LoVo (cell line): ENCODE measurements at places on chromosomes 13 and 19.

DNA sequence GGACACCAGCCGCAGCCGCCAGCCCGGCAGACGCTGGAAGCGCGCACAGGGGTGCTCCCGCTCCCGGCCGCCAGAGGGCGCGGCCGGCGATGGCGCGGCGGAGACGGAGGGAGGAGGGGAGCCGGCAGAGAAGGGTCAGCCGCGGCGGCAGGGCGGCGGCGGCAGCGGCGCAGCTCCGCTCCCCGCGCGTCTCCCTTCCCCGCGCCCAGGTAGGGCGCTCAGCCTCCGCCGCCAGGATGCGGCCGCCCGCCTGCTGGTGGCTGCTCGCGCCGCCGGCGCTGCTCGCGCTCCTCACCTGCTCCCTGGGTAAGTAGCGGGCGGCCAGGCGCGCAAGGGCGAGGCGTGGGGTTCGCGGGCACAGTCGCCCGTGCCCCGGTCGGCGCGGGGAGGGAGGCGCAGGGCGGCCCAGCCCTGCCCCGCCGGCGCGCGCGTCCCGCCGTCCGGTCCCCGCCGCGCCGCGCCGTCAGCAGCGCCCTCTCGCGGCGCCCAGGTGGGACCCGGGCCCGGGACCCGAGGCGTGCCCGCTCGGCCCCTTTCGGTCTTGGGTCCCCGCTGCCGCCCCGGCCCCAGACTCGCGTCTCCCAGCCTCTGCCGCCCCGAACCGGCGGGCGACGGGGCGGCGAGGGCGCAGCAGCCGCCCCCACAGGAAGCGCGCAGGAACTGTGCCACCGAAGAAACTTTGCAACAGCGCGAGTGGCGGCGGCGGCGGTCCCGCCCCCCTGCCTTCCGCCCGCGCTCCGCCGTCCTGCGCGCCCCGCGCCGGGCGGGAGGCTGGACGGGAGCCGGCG is at the start of gene B3GLCT:
TSS of gene B3GLCT (plus strand) at position 127 of the 788 bp plus-strand sequence. CDS start at position 237, 110 bp downstream.
- peak; percentile 86 for DNase-seq

DNA sequence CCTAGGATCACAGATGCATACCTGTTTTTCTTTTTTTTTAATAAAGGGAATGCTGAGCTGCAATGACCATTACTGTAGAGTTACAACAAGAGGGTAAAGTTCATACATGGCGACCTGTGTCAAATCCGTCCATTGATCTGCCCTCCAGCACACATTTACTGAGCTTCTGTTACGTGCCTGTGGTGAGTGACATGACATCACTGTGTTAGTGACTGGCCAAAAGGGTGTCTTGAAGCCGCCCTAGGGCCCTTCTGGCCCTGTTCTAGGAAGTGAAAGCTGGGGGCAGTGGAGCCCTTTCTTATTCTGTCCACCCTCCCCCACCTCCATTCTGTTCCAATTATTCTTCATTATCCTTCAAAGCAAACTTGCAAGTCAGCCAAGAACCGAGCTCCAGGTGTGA is 66.3 kb downstream of the ZIC5 start:
- no peak for DNase-seq

- no peak for DNase-seq
Observed at GRCh38 chr19:37983916-37984315, 76.9 kb downstream of the SIPA1L3 start.

DNA sequence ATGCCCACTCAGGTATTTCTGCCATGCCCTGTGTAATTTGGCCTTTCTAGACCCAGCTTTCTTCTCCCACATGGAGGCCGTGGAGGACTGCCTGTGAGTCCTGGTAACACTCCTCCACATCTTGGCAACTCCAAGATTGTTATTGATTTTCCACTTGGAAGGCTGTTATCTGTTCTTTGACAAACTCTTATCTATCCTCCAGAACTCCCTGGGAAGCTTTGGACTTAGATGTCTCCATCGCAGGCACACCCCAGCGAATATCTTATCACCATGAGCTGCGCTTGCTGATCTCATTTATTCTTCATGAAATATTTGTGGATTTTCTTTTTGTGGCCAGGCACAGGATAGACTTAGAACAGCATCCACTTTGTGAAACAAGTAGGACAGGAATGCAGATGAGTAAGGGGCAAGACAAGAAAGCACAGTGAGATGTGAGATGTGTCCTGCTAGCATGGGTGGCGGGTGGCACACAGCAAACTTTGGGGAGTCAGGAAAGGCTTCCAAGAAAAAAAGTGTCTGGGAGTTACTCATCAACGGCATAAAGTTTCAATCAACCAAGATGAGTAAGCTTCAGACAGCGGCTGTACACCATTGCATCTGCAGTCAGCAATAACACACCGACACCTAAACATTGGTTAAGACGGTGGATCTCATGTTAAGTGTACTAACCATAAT is 84.5 kb upstream of the IRS2 start:
- no peak for DNase-seq

DNA sequence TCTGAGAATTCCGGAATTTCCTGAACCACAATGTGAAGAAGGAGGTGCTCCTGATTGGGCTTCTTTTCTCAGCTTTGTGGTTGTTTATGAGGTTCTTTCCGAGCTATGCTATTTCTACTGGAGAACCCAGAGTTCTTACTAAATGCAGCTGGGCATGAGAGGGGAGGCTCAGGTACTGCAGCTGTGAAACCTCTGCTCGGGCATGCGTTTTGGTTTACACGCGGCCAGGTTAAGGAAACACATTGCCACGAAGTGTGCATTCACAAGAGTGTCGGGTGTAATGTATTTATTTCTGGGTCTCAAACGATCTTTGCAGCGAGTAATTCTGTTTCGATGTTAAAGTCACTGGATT is 661 bp upstream of the MIR17HG start:
- peak; percentile 4 for DNase-seq

DNA sequence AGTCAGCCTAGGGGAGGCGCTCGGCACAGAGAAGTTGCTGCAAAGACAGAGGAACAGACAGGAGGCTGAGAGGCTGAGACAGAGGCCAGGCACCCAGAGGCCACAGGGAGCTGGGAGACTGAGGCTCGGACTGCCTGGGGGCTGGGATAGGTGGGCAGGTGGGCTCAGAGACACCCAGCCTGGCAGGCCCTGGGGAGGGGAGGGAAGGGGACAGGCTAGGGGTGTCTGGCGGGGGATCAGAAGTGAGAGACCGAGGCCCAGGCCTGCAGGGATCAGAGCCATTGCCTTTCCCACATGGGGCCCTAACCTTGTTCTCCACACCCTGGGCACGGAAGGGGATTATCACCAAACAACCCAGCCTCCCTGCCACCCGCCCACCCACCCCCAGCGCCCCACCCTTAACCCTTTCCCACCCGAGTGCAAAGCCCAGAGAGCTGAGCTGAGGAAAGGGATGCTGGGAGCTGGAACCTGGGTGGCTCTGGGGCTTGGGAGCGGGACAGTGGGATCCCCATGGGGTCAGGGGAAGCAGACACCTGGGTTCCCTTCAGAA is 1.3 kb downstream of the NTN5 start:
- no peak for DNase-seq

DNA sequence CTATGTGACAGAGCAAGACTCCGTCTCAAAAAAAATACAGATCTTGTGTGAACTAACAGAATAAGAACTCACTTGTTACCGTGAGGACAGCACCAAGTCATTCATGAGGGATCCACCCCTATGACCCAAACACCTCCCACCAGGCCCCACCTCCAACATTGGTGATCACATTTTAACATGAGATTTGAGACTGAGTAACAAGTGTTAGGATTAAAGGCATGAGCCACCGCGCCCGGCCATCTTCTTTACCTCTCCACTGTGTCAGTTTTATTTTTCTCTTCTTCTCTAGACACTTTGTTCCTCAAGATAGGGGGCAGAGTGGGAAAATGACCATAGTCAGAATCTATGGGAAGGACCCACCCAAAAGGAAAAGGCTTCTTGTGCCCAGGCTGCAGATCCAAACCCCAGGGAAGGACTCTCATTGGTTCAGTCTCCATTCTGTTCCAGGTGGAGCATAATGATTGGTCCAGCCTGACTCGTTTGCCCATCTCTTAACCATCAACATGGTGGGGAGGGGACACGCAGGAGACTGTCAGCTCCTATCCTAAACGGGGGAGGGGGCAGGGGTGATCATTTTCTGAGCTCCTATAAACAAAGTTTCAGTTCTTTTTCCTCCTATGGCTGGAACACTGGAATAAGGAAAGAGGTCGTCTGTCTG is 1.3 kb upstream of the CALM3 start:
- DNase-seq, result no peak

GRCh38 chr19:41350735-41351338 is 2.9 kb downstream of the TGFB1 start:
- DNase-seq, result no peak

DNA sequence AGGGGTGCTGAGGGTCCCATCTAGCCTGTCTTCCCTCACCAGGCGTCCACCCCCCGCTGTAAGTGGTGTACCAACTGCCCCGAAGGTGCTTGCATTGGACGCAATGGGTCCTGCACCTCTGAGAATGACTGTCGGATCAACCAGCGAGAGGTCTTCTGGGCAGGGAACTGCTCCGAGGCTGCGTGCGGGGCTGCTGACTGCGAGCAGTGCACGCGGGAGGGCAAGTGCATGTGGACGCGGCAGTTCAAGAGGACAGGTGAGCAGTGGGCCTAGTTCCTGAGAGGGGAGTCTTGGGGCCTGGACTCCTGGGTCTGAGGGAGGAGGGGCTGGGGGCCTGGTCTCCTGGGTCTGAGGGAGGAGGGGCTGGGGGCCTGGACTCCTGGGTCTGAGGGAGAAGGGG is 27.8 kb downstream of the CNFN start:
- no peak for DNase-seq

DNA sequence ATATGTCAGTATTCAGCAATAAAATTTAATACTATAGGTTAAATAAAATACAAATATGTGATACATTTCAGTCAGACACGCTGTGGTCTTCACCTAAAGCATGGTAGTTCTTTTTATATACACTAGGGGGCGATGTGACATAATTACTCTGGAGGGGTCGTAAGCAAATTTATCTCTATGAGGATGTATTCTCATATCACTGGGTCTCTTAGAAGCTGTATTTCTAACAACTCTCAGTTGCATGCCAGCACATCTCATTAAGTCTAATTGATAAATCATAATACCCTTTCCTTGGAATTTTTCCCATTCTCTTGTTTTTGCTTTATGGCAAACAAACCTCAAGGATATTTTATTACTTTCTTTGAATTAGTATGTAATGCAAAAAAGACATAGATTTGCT is 3.9 kb upstream of the PCDH17 start:
- peak; percentile 12 for DNase-seq

DNA sequence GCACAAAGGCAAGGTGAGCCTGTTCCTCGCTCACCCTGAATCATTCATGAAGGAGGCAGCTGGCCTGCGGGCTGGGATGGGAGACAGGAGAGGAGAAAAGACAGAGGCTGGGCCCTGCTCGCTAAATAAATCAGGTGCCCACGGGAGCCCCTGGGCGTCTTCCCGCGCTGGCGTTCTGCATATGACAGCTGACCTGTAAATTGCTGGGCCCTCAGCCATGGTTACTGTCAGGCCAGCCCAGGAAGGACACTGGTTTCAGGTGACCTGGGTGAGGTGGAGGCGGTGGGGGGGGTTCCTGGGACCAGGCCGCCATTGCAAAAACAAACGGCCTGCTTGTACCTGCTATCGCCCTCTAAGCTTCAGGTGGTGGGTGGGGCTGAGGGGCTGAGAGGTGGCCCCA is 3.4 kb upstream of the PTBP1 start:
- no peak for DNase-seq

DNA sequence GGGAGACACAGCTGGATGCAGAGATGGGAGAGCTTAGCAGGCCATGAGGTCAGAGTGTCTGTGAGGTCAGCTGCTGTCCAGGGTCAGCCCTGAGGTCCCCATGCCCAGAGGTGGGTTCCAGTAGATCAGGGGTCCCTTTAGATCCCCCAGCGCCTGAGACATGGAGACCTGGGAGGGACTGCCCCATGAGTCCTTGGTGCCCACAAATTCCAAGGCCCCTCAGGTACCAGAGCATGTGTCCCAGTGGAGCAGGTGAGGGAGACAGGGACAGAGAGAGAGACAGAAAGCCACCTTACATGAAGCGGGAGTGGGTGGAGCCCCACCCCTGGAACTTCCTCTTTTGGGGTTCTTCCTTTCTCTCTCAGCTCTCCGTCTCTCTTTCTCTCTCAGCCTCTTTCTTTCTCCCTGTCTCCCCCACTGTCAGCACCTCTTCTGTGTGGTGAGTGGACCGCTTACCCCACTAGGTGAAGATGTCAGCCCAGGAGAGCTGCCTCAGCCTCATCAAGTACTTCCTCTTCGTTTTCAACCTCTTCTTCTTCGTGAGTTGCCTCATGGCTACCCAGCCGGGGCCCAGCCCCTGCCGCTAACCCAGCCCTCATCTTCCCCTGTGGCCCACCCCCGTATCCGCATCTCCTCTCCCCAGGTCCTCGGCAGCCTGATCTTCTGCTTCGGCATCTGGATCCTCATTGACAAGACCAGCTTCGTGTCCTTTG is at the start of gene CD37:
TSS of gene CD37 (plus strand) at position 336 of the 713 bp plus-strand sequence. CDS start at position 471, 135 bp downstream.
- DNase-seq, result no peak

DNA sequence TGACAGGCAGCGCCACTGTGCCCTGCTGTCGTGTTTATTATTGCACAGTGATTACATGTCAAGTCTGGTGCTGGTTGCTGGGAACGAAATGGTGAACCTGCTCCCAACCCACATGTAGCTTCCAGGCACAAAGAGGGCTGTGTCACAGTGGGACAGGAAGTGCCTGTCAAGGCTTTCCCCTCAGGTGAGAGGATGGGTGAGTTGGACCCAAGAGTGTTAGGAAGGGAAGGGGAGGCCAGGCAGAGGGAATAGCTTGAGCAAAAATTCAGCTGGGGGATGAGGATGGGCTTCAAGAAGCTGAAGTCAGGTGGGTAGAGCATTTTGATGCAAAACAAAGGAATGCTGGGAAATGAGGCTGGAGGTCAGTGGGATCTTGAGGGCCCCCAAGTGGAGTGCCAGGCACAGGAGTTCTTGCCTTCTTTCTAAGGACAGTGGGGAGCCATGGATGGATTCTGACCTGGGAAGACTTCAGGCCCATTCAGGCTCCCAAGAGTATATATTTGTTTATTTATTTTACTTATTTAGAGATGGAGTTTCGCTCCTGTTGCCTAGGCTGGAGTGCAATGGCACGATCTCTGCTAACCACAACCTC is 8.5 kb upstream of the QTRT1 start:
- no peak for DNase-seq

DNA sequence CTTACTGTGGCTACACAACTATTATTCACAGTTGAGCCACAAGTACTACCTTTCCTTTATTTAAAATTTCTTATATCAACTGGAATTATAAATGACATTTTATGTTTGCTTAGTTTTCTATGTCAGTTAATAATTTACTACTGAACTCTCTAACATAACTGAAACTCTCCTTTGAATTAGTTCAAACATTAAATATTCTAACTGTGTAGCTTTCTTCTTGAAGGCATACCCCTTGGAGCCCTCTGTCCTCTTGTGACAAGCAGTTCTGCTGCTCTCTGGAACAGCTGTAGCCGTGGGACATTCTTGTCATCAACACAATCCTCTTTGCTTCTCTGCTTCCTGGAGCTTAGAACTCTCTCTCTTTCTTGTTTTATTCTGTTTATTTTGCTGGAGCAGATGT is 244.8 kb downstream of the NHLRC3 start:
- no peak for DNase-seq

GRCh38 chr19:48617146-48617937 is 1.6 kb downstream of the RPL18 start:
- DNase-seq, result no peak

- DNase-seq, result no peak
Observed at GRCh38 chr19:18107235-18107634, 9.7 kb downstream of the MAST3 start.
